ENCODE measurements at places on chromosomes 16 and 17.

DNA sequence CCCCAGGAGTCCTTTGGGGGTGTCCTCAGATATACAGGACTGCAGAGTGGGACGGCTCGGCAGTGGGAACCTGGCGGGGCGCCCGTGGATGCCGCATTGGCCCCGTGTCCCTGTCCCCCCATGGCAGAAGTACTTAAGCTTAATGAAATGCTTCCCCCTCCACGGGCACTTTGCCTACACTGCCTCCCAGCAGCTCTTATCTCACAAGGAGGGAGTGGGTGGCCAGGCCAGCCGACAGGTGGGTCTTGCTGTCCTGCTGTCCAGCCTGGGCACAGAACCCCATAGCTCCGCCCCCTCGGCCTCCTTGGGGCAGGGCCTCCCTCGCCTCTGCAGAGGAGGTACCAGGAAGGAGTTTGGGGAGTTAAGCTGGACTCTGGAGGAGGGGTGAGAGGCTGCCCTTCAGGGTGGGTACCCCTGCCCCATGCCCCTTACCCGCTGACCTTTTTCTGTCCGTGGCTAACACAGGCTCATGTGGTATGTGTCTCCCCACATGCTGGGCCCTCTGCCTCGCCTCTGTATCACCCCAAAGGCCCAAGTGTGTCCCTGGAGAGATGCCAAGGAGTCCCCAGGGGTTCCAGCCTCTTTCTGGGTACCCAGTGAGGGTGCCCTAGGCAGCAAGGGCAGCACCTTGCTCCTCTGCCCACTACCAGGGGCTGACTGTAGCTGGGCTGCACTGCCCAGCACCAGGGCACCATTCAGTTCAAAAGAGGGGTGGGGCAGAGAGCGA, 8.7 kb downstream of the THRA start:
- DNase-seq, result no peak

GRCh38 chr17:20028443-20028842, 19.3 kb downstream of the SPECC1 start:
- DNase-seq, result no peak

GRCh38 chr16:27455700-27456099, 53.7 kb downstream of the IL21R start:
- peak; percentile 44 for DNase-seq

GRCh38 chr16:4498546-4499195, 22.5 kb downstream of the HMOX2 start:
- no peak for DNase-seq

DNA sequence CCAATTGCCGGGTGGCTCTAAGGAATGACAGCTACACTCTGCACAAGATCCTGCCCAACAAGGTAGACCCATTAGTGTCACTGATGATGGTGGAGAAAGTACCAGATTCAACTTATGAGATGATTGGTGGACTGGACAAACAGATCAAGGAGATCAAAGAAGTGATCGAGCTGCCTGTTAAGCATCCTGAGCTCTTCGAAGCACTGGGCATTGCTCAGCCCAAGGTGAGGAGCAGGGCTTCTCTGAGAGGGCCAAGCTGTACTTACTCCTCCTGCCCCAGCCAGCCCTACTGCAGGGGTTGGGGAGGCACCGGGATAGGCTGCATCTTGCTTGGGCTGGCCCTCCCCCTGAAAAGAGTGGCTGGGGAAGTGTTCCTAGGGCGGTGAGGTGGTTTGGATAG, 2.8 kb upstream of the FTSJ3 start:
- DNase-seq, result no peak

GRCh38 chr16:23521037-23521743, 10.9 kb upstream of the GGA2 start:
- no peak for DNase-seq

DNA sequence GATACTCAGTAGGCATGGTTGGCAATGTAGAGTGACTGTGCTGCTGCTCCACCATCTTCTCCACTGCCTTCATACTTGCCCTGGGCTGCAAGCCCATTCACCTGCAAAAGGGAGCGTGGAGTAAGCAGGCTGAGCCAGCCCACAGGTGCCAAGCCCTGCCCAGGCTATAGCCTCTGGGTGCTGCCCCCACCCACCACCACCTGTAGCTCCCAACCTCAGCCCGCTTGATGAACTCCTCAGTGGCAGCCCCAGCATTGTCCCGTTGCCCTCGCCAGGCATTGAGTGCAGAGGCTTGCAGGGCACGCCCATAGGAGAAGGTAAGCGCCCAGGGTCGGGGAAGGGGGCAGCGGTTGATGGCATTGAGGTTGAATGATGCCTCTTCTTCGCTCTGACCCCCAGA, 2.2 kb upstream of the PIGS start:
- no peak for DNase-seq

- no peak for DNase-seq
These were observed 2.4 kb downstream of the APOBR start for GRCh38 chr16:28496844-28497243.

- DNase-seq, result no peak
These were observed 33.1 kb upstream of the SNN start for GRCh38 chr16:11635113-11635652.
